ENCODE measurements at places on chromosomes 2 and 18.

GRCh38 chr2:191675807-191676721 is 1.9 kb upstream of the NABP1 start:
- no peak for DNase-seq

DNA sequence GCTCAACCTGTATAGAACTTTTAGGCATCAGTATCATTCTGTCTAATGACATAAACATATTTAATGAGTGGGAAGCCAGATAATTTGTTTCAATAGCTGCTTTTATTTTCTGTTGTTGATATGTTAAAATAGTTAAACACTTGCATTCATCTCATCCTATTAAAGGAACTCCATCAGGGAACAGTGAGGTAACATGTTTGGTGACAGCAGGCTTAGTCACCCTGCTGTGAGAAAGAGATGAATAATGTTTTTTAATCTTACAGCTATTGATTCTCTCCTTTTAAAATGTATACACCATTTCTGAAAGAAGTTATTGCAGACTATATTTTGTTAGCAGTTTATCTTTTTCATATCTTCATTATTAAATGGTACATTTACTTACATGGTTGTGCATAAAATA is 123.3 kb upstream of the CWC22 start:
- DNase-seq: no peak

DNA sequence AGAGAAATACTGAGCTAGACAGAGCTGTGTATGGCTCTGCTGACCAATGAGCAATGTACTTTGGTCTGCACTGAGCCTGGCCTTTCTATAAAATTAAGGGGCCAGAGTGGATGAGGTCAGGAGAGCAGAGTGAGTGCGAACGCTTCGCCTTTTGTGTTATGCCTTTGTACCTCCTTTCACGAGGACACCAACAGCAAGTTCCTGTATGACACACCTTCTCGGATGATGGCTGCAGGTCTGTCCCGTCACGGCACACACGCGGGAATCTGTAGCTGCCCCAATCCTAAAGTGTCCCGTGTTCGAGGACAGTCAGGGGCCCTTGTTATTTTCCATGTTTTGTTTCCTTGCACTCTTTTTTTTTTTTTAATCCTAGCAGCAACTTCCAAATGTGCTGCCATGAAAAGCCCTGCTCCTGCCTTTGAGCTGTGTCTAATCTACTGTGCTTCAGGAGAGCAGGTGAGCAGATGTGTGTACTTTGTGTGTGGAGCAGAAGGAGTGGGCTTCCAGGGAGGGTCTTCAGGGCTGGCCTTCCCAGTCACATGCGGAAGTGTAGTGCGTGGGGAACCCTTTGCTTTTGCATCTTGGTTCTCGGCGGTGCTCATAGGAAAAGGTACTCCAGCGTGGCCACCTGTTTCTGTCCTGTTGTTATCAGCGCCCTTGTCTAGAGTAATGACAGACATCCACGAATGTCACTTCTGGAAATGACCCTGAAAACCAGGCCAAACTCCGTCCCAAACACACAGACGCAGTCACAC is 213.2 kb downstream of the NDUFA10 start:
- DNase-seq: no peak

DNA sequence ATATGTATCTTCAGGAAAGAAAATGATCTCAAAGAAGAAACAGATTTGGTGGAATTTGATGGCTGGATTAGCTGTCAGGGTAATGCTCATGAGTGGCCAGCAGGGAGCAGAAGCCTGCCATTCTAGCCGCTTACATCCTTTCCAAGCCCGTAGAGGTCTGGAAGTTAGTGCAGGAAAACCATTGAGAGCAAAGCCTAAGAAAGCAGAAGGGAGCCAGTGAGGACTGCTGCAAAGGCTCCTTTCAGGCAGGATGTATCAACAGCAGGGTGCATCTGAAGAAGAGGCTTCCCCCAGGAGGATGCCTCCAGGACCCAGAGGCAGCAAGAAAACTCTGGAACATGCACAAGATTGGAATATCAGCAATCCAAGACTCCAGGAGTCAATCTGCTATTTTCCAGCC is 22.9 kb upstream of the LBH start:
- DNase-seq: peak; percentile 81

- peak; percentile 72 for DNase-seq
These were observed 3.6 kb downstream of the ZNF516 start for GRCh38 chr18:76491473-76491775.

DNA sequence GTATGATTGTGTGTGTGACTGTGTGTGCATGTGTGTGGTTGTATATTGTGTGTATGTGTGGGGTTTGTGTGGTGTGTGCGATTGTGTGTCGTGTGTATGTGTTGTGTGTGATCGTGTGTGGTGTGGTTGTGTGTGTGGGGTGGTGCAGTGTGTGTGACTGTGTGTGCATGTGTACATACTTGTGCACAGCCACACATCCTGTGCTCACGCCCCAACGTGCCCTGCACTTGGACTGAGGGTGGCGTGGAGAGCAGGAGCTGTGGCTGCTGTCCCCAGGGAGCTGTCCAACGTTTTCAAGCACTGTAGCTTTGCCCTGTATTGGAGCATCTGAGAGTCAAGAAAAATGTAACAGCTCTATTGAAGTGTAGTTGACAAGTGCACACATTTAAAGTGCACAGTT is 243.2 kb upstream of the HDAC4 start:
- peak; percentile 5 for DNase-seq

- no peak for DNase-seq
These were observed 92.7 kb upstream of the CD302 start for GRCh38 chr2:159890551-159891266.

DNA sequence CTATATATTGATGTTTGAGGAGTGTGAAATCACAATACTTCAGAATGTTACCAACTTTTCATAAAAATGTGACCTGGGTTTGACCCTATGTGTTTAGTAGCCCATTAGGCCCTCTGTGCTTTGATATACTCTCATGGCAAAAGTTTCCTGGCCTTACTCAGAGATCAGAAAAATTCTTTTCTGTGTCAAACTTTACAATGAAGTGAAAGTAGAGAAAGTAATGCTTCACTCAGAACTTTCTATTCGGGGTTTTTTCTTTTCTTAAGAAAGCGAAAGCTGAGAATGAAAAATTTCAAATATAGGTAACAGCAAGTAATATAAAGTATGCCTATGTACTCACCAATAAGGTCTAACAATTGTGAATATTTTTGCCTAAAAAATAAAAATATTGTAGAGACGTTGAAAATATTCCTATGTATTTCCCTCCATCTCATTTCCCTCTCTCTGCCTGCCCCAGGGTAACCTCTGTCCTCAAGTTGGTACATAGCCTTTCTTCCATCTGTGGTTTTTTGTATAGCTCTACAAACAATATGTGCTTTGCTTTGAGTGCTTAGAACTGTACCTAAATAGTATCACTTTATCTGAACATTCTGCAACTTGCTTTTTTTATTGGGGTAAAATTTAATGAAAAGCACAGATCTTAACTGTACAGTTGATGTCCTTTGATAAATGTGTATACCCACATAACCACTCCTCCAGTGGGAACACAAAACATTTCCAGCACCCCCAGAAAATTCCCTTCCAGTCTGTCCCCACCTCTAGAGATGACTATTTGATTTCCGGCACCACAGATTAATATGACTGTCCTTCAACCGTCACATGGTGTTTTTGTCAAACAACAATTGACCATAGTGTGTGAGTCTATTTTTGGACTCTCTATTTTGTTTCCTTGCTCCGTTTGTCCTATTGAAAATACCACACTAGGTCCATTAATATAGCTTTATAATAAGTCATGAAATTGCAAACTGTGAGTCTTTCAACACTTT is 10.3 kb upstream of the ACKR3 start:
- no peak for DNase-seq

GRCh38 chr2:168211664-168212163 is 35.7 kb downstream of the STK39 start:
- no peak for DNase-seq

DNA sequence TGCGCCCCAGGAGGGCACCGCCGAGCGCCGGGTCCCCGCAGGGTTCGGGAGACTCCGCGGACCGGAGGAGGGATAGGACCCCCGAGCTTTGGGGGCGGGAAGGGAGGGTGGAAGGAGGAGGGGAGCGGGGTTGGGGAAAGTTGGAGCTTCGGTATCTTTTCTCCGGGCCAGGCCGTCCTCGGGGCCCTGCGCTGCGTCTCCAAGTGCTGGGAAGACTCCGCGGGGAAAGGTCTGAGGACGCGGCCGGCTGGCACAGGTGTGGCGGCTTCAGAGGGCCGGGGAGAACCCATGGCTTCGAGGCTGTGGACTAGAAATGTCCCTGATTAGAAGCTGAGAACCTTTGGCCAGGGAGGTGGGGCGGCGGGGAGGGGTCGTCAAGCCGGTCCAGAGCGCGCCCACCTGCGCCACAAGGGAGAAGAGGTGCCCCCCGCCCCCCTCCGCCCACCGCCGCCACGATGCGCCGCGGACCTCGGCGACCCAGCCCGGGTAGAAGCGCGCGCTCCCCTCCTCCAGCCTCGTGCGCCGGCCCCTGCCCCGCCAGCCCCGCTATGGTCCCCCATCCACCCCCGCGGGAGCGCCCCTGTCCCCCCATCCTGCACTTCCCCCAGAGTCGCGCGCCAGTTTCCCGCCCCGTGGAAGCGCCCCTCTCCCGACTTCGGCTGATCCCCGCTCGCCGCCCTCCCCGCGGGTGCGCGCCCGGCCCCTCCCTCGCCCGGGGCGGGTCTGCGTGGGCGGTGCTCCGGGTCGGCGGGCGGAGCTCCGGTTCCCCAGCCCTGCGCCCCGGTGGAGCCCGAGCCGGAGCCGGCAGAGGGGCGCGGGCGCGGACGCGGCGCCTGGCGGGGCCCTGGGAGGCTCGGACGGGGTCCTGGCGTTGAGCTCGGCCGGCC is at the start of gene SNTG2:
TSS of gene SNTG2 (plus strand) at position 770 of the 887 bp plus-strand sequence. CDS start 148 bp downstream, outside the sequence.
- DNase-seq: peak; percentile 8

GRCh38 chr2:119433636-119434327 is 2.1 kb downstream of the TMEM37 start:
- no peak for DNase-seq

DNA sequence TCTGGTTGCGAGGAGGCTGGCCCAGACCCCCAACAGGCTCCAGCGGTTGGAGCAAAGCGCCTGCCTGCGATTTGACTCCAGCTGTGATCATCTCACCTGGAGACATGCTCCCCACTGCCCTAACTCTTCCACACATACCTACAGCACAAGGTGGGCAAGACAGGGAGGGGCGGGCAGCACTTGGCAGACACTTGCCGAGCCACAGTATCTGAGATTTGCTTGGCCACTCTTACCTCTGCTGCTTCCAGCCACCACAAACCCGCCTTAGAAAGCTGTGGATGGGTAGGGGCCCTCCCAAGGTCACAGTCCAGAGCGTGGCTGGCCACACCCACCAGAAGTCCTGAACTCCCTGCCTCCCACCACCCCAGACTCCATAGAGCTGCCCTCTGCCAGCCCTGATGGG is 8.2 kb downstream of the CYP26B1 start:
- no peak for DNase-seq

GRCh38 chr18:49050452-49050851 is 99.7 kb upstream of the SMAD7 start:
- DNase-seq: no peak

All from dermis microvascular lymphatic vessel endothelial cell (primary cell).